Mammary epithelial cell (primary cell): ENCODE measurements at places on chromosomes 12 and 14. TPM values are rescaled to one million over a fixed set of nuclear protein-coding genes. Genes with fewer than 3 reads are reported as not detected.

The OR4K17 gene
- polyA plus RNA-seq: not detected

GRCh38 chr14:61296151-61296550 is 15.0 kb upstream of the TMEM30B start:
- no peak for DNase-seq

DNA sequence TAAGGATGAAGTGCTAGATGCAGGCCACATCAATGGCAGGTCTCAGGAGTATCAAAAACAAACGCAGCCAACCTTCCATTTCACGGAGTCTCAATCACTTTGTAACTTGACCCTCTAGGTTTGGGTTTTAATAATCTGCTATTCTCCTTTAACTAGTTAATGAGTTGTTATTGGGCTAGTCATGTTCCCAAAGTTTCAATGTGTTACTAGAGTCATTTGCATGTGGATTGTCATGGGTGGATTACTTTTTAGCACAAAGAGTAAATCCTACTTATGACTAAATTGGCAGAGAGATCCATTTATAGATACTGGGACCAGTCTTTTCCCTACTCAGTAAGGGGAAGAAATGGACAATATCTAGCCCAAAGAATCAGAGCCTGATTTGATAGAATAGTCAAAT is 151.0 kb downstream of the BCAT1 start:
- no peak for DNase-seq

DNA sequence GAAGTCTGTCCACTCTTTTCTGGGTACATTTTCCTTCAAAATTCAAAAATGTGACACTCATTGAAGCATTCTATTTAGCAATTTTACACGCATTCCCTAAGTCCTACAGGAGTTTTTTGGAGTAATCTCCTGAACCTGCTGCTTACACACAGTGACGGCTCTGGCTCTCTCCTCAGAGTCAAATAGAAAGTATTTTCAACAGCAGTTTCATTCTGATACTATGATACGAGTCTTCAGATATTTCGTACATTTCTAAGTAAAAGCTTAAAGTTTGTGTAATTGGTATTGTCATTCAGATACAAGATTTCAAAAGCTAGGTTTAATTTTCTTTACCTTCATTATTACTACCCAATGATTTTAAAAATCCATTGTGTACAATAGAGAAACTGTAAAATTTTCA is 36.4 kb downstream of the PIWIL1 start:
- DNase-seq: no peak

DNA sequence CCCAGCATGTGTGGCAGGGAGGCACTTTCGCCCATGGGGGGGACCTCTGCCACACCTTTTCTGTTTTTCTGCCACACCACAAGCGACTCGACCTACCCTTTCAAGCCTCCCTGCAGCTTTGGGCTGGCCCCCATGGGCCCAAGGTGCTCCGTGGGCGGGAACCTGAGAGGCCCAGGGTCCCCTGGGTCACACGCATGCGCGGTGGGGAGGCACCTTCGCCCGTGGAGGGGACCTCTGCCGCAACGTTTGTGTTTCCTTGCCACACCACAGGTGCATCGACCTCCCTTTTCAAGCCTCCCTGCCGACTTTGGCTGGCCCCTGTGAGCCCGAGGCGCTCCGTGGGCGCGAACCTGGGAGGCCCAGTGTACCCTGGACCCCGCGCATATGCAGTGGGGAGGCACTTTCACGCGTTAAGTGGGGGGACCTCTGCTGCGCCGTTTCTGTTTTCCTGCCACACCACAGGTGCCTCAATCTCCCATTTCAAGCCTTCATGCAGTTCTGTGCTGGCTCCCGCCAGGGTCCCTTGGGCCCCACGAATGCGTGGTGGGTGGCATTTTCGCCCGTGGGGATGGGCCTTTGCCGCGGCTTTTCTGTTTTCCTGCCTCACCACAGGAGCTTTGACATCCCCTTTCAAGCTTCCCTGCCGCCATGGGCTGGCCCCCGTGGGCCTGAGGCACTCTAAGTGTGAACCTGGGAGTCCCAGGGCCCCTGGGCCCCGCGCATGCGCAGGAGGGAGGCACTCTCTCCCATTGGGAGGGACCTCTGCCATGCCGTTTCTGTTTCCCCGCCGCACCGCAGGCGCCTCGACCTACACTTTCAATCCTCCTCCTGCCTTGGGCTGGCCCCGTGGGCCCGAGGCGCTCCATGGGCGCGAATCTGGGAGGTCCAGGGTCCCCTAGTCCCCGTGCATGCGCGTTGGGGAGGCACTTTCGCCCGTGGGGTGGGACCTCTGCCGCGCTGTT is 332.2 kb downstream of the ALG10 start:
- no peak for DNase-seq

The ANG gene
- 4.1 TPM for polyA plus RNA-seq

GRCh38 chr14:90610346-90611040 is 205.7 kb downstream of the TTC7B start:
- no peak for DNase-seq
